Neural progenitor cell (in vitro differentiated cells): ENCODE measurements at places on chromosomes 1 and 21. TPM values are rescaled to one million over a fixed set of nuclear protein-coding genes. Genes with fewer than 3 reads are reported as not detected.

DNA sequence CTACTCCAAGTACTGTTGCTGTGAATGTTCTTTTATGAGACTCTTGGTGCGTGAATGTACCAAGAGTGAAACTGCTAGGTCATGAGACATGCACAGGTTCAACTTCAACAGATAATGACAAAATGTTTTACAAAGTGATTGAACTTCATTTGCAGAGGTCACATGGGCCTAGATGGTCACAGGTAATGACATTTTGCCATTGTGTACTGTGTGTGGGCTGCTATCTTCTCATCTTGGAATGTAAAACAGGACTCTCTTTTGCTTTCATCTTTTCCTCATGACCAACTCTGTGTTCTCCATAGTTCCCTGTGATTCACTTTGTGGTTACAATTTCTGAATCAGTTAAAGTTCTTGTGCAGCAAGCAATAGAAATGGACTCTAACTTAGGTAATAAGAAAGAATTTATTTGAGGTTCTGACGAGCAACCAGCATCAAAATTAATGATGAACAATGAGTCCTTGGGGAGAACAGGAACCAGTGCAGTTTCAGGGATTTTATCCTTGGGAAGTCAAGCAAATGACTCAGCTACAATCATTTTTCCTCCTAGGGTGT, 16.2 kb upstream of the TSNAX start:
- DNase-seq: no peak

- no peak for DNase-seq
Measured at GRCh38 chr1:81387446-81387845, 413.3 kb upstream of the ADGRL2 start.

DNA sequence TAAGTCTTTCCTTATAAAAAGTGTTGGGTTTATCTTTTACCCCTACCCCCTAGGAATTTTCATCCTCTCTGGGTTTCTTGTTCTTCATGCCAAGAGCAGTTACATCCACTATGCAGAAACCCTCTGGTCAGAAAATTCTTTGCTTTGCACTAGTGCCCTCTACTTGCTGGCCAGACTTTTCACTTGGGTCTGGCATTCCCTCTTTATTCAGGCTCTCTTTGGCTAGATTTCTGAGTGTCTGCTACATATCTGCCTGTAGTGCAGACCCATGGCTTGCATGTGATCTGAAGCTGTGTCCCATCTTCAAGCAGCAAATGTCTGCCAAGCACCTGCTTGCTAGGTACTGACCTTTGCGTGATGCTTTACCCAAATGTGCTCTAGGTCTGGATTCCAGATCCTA, 237.0 kb downstream of the GPATCH2 start:
- DNase-seq: peak; percentile 36

Gene HSPB7
- total RNA-seq: not detected in 2 replicates

Gene BCAN
- total RNA-seq: 0.46 TPM in 1 of 2 replicates, not detected in the other
